ENCODE measurements at places on chromosomes 7 and 10.

DNA sequence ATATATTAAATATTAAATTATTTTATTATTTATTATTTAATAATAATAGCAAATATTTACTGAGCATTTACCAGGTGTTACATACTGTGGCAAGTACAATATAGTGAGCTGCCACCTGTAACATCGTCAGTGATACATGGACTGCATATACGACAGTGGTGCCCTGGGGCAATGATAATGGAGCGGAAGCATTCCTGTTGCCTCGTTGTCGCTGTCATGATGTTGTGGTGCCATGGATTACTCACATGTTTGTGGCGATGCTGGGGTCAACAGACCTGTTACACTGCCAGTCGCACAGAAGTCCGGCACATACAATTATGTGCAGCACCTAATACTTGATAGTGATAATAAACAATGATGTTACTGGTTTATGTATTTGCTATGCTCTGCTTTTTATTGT, 20.6 kb downstream of the CAMK1D start:
- DNase-seq: no peak

- DNase-seq: no peak
These were observed 18.9 kb downstream of the CAMK2G start for GRCh38 chr10:73855413-73855812.

DNA sequence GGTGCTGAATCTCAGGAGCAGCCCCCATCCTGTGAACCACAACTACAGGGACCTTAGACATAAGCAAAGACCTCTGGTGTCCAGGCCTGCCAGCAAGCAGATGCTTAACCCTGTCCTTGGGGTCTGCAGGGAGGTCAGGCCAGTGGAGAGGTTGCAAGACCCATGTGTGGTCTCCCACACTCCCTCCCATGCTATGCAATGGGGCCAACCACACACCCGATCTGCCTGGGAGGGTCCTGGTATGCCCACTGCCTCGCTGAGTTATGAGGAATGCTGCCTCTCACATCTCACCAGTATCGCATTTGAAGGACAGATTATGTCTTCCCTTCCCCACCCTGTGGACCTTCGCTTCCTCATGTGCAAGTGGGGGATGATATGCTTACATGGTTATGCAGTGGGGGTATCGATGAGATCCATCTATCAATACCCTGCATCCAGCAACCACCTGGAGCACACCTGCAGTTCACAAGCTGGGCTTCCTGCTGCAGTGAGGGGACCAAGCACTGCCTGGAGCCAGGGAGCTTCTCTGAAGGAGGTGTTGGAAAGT, 191.6 kb downstream of the ZNF716 start:
- DNase-seq: no peak

GRCh38 chr7:138226745-138227279, 150.6 kb downstream of the AKR1D1 start:
- DNase-seq: no peak

DNA sequence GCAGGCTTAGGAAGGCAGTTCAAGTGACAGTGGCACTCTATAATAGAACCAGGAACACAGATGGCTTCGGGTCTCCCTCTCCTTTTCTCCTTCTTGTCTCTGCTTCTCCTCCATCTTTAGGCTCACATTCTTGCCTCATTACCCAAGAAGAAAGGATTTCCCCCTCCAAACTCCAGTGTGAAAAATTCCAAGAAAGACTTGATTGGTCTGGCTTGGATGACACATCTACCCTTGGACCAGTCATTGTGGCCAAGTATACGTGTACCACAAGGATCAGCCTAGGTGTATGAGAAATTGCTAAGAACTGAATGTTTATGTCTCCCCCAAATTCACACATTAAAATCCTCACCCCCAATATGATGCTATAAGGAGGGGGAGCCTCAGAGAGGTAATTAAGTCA, 53.9 kb downstream of the PRTFDC1 start:
- DNase-seq: no peak

DNA sequence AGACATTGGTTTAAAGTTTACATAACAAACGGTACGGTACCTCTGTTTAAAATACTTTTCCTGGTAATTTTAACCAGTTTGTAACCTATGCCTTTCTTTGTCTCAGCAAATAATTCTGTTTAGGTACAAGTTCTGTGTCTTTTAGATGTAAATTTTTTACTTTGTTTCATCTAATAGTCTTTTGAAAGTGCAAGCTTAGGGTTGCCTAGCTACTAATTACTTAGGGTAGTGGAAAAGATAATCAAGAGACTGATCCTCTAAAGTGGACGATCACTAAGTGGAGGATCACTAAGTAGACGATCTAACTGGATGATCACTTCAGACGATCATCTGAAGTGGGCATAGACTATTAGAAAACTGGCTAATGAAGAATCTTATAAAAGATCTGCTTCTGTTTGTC, 16.1 kb upstream of the FKBP9 start:
- no peak for DNase-seq

GRCh38 chr10:97180363-97180755, 5.4 kb downstream of the SLIT1 start:
- no peak for DNase-seq

- peak; percentile 87 for DNase-seq
These were observed 61.8 kb upstream of the MET start for GRCh38 chr7:116610210-116610609.

DNA sequence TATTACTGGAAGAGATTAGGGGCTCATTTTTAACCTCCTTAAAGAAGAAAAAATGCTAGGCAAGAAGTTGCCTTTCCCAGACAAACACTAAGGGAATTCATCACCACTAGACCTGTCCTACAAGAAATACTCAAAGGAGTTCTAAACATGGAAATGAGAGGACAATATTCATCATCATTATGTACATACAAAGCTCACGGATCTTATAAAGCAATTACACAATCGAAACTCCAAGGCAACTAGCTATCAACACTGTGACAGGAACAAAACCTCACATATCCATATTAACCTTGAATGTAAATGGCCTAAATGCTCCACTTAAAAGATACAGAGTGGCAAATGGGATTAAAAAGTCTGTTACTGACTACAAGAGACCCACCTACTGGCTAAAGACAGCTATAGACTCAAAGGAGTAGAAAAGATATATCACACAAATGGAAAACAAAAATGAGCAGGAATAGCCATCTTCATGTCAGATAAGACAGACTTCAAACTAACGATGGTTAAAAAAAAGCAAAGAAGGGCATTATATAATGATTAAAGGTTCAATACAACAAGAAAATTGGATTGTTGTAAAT, 246.6 kb downstream of the ADRA2A start:
- DNase-seq: no peak

GRCh38 chr10:123553810-123554430, 112.2 kb upstream of the GPR26 start:
- DNase-seq: no peak

- DNase-seq: no peak
These were observed 50.6 kb downstream of the NPY start for GRCh38 chr7:24334627-24335026.

DNA sequence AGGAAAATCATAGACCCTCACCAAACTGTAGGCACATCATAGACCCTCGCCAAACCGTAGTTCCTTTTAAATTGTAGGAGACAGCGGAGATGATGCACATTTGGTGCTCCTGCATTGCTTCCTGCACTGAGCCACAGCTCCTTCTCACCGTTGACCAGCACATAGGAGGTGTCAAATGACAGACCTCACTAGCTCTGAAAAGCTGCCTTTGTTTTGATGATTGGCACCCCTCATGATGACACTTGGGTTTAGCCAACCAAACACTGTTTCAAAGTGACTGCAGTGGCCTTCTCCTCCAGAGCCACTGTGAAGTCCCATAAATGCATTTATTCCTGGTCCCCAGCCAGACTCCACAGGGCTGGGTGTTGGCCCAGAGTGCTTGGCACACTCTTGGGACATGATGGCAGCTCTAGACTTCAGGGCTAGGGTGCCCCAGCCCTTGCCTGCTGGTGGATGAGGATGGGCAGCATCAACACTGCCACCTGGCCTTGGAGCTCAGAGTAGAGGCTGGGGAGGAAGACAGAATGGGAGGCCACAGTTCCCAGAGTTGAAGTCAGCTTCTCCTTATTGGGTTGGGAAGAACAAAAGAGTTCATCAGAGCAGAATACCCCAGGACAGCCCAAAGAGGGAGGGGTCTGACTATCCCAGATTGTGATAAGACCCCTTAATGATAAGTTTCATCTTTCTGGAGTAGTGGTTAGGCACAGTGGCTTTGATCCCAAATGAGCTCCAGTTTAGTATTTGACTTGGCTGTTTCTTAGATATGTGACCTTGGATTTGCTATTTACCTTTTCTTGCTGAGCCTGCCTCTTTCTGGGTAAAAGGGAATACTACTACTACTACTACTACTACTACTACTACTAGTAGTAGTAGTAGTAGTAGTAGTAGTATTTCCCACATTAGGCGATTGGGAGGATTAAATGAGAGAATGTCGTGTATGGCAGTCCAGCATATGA, 75.3 kb downstream of the MTPN start:
- DNase-seq: no peak

- DNase-seq: no peak
These were observed 12.8 kb downstream of the SUN1 start for GRCh38 chr7:845091-845490.

GRCh38 chr10:110916554-110917346, 2.2 kb downstream of the BBIP1 start:
- peak; percentile 89 for DNase-seq

- peak; percentile 63 for DNase-seq
These were observed 37.4 kb upstream of the MEOX2 start for GRCh38 chr7:15723841-15724240.

- DNase-seq: no peak
These were observed 5.3 kb downstream of the WIPF3 start for GRCh38 chr7:29811586-29811985.

- DNase-seq: no peak
These were observed 637.2 kb downstream of the INHBA start for GRCh38 chr7:41065663-41066062.

DNA sequence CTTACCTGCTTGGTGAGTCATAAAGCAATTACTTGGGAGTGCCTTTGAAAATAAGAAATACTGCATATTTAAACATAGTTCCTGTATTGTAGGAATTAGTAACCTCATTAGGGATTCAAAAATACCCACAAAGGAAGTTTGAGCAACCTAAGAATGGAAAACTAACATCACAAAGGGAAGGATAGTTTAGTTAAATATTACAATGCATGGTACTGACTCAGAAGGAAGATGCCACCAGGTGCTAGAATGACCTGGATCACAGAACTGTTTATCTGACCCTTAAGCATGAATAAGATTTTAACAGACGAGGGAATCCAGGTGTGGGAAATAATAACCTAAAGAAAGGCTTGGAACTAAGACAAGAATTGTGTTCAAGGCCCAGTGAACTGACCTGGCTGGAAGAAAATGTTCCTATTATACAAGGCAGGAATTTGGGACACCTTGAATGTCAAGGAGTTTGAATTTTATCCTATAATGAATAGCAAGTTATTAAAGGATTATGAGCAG, 106.4 kb downstream of the GSAP start:
- no peak for DNase-seq

- peak; percentile 90 for DNase-seq
These were observed 29.1 kb downstream of the UBE2H start for GRCh38 chr7:129923709-129924108.

DNA sequence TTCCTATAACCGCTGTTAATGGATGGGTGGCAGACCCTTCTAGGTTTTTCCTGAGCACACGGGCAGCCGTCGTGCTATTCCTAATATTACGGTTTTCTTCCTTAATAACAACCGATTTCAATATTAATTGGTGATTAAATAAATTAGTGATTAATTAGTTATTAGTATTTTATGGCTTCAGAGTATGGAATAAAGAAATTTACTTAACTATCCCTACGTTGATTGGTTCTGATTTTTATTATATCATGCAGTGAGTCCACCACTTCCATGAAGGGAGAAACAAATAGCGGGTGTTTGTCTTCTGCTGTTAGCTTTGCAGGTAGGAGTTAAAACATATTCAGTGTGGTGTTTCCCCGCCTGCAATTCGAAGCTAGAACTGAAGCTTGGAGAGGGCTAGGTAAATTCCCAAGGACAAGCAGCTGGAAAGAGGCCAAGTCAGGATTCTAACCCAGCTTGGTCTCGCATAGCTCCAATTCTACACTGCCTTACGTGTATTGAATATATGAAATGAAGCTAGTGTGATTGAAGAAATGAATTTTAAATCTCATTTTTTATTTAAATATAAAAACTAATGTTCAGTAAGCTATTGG, 928 bp upstream of the CSTF2T start:
- no peak for DNase-seq
